HCT116 (cell line): ENCODE measurements at places on chromosomes 1 and 21.

DNA sequence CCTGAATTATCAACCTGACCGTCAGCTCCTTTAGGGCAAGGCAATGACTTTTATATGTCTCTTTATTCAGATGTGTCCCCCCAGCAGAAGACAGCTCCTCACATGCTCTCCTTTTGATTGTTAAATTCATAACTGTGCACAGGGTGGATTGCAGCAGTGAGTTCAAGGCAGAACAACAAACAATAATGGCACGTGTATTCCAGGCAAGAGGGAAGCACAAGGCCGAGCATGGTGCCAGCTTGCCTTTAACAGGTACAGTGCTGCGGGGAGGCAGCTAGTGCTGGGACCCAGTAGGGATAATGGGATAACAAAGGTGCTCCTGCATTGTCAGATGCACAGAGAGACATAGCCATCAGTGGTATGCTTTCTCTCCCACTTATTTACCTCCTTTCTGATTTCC, 248.4 kb downstream of the RHOU start:
- H3K36me3 ChIP-seq = no peaks in the 10 kb centered on the region
- no peak for DNase-seq
- H3K27ac ChIP-seq = no peak overlapping the region
- no peaks in the 10 kb centered on the region for H3K4me1 ChIP-seq
- H3K27me3 ChIP-seq = no peaks in the 10 kb centered on the region

DNA sequence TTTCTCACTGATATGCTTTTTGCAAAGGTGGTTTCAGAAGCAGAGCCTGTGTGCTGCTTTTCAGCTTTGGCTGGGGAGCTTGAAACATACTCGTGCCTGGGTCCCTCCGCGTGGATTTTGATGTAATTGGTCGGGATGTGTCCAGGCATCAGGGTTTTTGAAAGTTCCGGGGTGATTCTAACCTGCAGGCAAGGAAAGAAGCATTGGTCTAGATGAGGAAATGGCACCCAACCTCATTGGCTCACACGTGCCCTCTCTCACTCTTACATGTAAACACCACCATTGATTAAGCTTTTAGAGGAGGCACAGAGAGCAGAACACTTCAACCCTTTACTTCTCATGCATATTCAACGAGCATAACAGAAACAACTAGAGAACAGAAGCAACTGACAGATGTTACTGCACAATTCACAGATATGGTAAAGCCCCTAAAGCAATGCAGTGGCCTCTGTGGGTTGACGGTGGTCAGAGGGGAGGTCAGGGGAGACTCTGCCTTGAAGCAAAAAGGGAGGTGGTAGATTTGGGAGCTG, 112.1 kb downstream of the TLR5 start:
- H3K4me3 ChIP-seq = no peak overlapping the region
- no peak overlapping the region for H3K27ac ChIP-seq
- H3K4me1 ChIP-seq = no peaks in the 10 kb centered on the region

- H3K4me3 ChIP-seq = no peak overlapping the region
- DNase-seq = no peak
- no peaks in the 10 kb centered on the region for H3K27me3 ChIP-seq
- H3K4me1 ChIP-seq = no peaks in the 10 kb centered on the region
These were observed 6.7 kb downstream of the CITED4 start for GRCh38 chr1:40855513-40855912.

DNA sequence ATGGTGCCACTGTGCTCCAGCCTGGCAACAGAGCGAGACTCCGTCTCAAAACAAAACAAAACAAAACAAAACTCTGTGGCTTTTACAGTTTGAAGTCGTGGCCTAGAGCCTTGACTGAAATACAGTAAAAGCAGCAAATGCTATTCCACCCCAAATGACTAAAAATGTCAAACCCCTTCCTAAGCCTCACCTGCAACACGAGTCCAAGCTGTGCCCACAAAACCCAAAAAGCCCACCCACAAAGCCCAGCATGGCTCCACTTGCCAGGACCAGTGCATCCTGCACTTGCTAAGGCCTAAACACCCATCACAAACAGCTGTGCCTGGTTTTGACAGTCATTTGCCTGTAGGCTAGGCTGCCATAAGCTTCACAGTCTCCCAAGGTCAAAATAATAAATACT, 21.3 kb downstream of the VAV3 start:
- no peak overlapping the region for H3K4me3 ChIP-seq
- DNase-seq = no peak
- H3K27ac ChIP-seq = no peak overlapping the region
- peaks cover 12% of the 10 kb centered on the region for H3K27me3 ChIP-seq
- H3K4me1 ChIP-seq = no peaks in the 10 kb centered on the region

- H3K4me3 ChIP-seq = no peak overlapping the region
- no peak overlapping the region for H3K27ac ChIP-seq
- no peaks in the 10 kb centered on the region for H3K36me3 ChIP-seq
- H3K4me1 ChIP-seq = peaks cover under 1% of the 10 kb centered on the region; the same call in 1 of the 2 replicates
- no peak for DNase-seq
- no peaks in the 10 kb centered on the region for H3K27me3 ChIP-seq
These were observed 135.9 kb downstream of the FGGY start for GRCh38 chr1:59432531-59433439.

GRCh38 chr1:10724948-10725847, 71.2 kb downstream of the CASZ1 start:
- peaks cover 28% of the 10 kb centered on the region for H3K4me1 ChIP-seq
- no peaks in the 10 kb centered on the region for H3K27me3 ChIP-seq
- DNase-seq = no peak
- no peaks in the 10 kb centered on the region for H3K36me3 ChIP-seq
- no peak overlapping the region for H3K27ac ChIP-seq
- no peak overlapping the region for H3K4me3 ChIP-seq

DNA sequence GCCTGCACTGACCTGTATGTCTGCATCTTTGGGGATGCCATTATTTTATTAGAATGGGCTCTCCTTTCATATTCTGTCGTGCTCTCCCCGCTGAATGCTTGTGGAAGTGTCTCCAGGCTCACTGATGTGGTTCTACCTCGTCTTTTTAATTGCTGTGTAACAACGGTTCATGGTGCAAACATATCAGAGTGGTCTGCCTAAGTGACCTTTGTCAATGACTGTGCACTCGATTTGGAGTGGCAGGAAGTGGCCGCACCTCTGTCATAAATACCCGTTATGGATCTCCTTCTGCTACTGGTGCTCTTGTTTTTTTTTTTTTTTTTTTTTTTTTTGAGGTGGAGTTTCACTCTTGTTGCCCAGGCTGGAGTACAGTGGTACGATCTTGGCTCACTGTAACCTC, 38.3 kb downstream of the SPSB1 start:
- H3K27me3 ChIP-seq = no peaks in the 10 kb centered on the region
- no peaks in the 10 kb centered on the region for H3K36me3 ChIP-seq
- no peak overlapping the region for H3K4me3 ChIP-seq

GRCh38 chr1:19585507-19585906, 58.6 kb upstream of the NBL1 start:
- no peaks in the 10 kb centered on the region for H3K36me3 ChIP-seq
- no peaks in the 10 kb centered on the region for H3K27me3 ChIP-seq
- DNase-seq = no peak
- no peak overlapping the region for H3K27ac ChIP-seq

GRCh38 chr1:58784758-58785441, 1.1 kb upstream of the JUN start:
- H3K4me3 ChIP-seq = peak overlapping the region; percentile 61
- peak; percentile 57 for DNase-seq
- H3K27ac ChIP-seq = peak overlapping the region; percentile 89

DNA sequence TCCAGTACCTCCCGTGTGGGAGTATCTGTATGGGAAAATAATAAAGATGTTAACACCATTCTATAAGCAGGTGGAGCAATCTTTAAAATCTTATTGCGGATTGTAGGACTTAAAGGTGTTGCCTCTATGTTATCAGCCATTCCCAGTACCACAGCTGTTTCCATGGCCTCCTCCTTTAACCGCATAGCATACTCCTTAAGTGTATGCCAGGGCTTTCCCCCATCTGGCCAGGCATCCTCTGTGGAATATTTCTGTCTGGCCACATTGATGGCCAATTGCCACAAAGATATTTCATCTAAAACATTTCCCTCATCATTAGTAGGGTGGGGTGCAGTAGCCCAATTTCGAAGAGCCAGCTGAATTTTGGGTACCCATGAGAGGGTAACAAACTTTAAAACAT, 7.3 kb upstream of the STUM start:
- DNase-seq = no peak
- no peak overlapping the region for H3K4me3 ChIP-seq
- H3K27ac ChIP-seq = no peak overlapping the region
- no peaks in the 10 kb centered on the region for H3K4me1 ChIP-seq
- H3K27me3 ChIP-seq = no peaks in the 10 kb centered on the region

DNA sequence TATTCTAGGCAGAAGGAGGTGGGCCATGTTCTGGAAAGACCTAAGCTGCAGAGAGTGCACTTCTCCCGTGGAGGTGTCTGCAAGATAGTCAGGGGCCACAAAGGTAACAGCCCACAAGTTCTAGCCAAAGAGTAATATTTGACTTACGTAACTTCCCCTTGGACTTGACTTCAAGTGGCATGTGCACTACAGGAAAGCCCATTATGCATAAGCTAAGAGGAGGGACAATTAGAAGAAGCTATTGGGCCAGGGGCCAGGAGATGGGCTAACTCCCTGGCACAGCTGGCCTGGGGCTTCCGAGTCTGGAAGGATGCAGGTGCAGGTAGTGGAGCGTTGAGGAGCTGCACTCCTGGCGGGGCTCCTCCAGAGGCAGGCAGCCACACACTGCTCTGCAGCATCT, 58.3 kb downstream of the ERG start:
- no peaks in the 10 kb centered on the region for H3K4me1 ChIP-seq
- H3K4me3 ChIP-seq = no peak overlapping the region
- H3K27me3 ChIP-seq = no peaks in the 10 kb centered on the region
- H3K36me3 ChIP-seq = no peaks in the 10 kb centered on the region
- H3K27ac ChIP-seq = no peak overlapping the region
- no peak for DNase-seq
